ENCODE measurements at places on chromosomes 3 and 15. TPM values are rescaled to one million over a fixed set of nuclear protein-coding genes. Genes with fewer than 3 reads are reported as not detected.

GRCh38 chr3:143885780-143886427 lies 37.6 kb upstream of the SLC9A9 start:
- no peak for DNase-seq

DNA sequence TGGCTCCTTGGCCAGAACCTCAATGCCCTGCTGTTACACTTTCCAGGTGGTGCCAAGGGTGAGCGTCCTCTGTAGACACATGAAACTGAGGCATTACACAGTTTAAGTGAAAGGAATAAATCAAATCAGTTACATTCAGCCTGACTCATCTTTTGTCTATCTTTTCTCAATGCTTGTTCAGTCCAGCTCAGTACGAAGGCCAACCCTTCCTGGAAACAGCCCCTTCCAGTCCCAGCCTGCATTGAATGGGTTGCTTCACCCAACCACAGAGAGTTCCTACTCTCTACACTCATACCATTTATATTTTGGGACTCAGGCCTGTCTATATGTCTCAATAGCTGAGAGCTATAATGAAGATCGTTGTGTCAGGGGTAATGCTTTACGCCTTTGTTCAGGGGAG lies 363.6 kb downstream of the RORA start:
- no peak for DNase-seq

GRCh38 chr3:15932348-15933300 lies 134.8 kb upstream of the ANKRD28 start:
- no peak for DNase-seq

DNA sequence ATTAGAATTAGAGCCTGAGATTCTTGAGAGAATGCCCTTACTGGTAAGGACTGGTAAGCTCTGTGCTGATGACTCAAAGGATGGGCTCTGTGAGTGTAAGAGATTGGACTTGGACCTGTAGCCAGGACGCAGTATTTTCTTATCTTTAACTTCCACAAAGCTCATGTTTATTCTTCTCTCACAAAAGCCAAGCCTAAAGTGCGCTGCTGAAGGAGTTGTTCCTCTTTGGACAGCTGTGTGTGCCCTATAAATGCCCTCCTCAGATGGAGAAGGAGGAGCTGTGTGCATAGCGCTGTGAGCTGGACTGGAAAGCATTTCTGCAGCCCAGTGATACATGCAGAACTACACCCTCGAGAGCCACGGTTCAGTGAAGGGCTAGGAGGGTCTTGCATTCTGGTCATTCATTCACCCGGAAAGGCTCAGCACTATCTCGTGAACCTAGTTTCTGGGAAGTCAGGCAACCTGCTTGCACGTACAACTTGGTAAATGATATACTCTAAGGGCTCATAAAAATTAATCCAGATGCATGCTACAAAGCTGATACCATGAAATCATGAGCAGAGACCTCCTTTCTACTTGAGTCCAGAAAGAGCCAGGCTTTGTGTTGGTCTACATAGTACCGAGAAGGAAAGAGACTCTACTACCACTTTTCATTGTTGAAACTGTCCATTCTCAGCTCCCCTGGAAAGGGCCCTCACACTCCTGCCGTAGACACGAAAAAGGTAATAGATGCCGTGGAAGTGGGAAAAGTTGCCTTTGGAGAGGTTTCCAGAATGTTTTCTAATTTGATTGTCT lies 103.0 kb upstream of the TBL1XR1 start:
- no peak for DNase-seq

DNA sequence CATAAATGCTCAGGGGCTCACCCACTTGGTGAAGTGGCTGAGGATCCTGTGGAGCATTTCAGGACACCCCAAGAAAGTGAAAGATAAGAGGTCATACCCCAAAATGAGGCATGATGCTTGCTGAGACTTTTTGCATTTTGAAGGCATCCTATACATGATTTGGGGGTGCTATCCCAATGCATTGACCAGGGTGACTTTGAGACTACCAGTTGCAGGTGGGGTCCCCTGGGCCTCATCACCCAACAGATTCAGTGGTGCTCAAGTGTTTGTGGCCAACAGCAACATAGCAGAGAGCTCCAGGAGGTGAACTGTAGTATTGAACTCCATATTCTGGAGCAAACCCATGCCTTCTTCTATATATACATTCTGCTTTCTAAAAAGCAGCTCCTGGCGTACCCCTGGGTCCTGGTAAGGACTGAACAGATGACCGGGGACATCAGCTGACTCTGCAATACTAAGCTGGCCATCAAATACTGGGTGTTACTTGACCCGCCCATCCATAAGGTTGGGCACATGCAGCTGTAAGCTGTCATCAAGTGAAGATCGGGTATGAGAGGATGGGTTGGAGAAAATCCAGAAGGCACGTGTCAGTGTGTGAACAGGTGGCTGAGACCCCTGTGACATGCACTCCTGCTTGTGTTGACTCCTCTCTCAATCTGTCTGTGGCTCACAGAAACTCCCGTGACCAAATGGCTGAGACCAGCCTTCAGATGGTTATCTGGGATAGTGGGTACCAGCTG lies 143.3 kb downstream of the KLF13 start:
- DNase-seq = no peak

GRCh38 chr3:128547368-128547987 lies 54.5 kb upstream of the GATA2 start:
- DNase-seq = no peak

DNA sequence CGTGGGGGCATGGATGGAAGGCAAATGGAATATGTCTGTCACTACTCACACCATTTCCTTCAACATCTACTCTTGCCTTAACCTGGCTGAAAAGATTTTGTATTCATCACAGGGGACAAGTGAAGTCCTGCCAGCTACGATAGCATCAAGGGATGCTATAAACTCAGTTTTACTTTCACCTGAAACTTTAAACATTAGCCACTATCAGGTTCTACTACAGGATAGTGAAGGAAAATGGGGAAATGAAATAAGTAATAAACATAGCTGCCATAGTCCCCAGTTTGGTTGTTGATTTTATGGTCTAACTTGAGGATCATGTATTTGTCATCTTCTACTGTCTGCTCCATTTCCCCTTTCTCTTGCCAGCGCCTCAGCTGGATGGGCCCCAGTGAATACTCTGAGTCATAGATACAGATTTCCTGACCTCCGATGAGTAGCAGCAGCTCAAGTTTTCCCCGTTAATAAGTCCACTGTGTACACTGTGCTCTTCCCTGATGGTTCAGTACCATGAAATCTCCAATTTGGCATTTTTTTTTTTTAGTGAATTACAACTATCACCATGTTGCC lies 338.2 kb upstream of the SLCO3A1 start:
- DNase-seq = peak; percentile 69

DNA sequence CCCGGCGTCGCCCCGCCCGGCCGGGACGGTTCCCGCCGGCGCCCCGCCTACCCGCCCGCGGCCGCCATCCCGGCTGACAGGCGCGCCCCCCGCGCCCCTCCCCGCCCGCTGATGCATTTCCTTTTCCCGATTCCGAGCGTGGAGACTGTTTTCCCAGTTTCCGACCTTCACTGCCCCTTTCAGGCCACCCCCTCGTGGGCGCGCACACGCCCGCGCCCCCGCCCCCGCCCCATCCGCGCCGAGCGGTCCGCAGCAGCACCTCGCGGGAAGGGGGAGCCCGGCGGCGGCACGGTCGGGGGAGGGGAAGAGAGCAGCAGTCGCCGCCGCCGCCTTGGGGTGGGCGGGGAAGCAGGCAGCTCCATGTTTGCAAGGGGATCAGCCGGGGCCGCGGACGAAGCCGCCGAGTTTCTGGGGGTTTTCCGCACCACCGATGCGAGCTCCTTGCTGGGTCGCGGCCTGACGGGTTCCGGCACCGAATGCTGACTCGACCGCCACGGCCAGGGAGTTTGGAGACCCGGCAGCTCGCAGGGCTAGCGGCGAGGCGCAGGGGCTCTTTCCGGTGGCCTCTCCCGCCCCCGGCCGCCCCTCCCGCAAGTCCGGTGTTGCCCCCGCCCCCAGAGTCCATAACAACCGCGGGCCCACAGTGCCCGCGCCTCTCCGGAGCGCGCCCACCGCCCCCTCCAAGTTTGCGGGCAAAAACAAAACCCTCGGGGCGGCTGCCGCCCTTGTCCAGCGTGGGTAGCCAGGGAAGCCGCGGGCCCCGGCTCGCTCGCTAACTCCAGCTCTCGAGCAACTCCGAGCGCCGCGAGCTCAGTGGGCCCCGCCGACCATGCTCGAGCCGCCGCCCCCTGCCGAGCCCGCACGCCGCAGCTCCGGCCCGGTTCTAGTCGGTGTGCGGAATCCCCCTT lies 3.2 kb upstream of the SIN3A start:
- DNase-seq = peak; percentile 89

GRCh38 chr3:108062051-108062450 lies 28.8 kb downstream of the CD47 start:
- DNase-seq = no peak

MUC20 gene
- 3.3 TPM for total RNA-seq

FBXO40 gene
- not detected for total RNA-seq

MYD88 gene
- total RNA-seq = 39.7 TPM
